ENCODE measurements at places on chromosomes 16 and 17.

DNA sequence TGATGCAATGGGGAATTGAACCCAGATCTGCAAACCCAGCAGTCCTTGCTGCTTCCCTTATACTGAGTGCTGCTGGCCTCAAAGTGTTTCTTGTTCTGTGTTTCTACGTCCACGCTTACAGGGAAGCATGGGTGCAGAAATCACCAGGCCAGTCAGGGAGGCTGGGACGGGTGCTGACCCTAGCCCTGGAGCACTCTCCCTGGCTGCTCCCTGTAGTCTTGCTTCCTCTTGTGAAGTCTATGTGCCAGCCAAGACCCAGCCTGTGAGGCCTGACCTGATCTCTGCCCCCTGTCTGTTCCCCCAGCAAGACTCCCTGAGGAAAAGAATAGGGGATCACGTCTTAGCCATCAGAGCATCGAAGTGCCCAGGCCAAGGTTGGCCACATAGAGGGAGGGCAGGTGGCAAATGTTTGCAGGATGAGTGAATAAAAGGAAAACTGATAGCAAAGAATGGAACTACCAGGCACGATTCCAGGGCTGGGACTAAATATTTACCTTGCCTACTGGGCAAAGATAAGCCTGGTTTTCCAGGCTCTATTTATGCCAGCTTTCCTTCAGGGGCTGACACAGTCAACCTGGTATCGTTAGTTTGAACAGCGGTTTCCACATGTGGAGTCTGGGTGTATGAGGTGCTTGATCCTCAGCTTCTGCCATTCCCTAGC, 41.2 kb upstream of the RHOT1 start:
- no peak for DNase-seq

GRCh38 chr17:27630607-27631410, at the start of gene LGALS9:
Gene LGALS9 (plus strand): TSS chr17:27631188. CDS start chr17:27631266, 78 bp downstream.
- no peak for DNase-seq

DNA sequence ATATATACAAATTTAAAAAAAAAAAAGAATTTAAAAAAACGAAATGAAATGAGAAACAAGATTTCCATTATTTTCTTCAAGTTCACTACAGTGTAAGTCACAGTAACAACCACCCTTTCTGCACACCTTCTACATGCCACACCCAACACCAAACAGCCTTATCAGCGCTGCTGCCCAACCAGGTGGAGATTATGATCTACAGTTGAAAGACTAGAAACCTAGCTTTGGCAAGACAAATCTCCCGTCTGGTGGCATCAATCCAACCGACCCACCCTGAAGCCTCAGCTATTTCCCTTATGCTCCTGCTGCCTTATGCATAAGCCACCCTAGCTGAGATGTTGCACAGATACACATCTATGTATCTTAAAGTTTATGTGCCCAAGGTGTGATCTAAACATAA, 60.8 kb downstream of the PARN start:
- DNase-seq: no peak

- no peak for DNase-seq
Observed at GRCh38 chr16:14365200-14365851, 264.7 kb downstream of the PARN start.

DNA sequence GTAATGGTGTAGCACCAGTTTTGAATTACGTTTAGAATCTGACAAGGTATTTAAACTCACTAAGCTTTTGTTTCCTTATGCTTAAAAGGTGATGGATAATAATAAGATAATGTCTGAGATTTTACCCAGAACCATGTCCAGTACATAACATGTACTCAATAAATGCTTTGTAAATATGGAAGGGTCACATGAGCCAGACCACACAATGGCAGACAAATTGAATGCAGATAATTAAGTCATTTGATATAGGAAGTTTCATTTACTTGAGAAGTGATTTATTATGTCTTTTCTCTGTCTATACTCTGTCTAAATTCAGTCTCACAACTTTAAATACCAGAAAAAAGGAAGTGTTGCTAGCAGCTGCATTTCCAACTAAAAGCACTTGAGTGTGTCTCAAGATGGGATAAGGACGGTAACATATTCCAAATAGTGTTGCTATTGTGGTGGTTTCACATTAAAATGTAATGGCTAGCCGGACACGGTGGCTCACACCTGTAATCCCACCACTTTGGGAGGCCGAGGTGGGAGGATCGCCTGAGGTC, 52.5 kb upstream of the DHX40 start:
- DNase-seq: no peak

GRCh38 chr17:17621254-17621653, 29.7 kb upstream of the PEMT start:
- DNase-seq: no peak

DNA sequence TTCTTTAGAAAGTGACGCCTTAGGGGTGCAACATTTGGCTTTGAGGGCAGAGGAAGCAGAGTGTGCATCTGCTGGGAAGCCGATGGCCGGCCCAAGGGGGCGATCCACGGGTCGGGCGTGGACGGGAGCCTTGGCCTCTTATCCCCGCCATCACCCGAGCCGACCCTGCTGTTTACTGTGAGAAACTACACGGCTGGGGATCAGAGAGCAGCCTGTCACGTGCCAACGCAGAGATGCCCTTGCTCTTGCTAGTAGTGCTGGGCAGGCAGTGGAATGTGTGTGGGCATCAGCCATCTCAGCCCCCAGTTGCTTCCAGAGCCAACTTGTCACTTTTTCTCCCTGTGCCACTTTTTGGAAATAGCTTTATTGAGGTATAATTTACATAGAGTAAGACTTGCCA, 26.7 kb upstream of the ITGB4 start:
- no peak for DNase-seq

- DNase-seq: no peak
Observed at GRCh38 chr17:46854948-46855347, 3.6 kb downstream of the WNT9B start.

DNA sequence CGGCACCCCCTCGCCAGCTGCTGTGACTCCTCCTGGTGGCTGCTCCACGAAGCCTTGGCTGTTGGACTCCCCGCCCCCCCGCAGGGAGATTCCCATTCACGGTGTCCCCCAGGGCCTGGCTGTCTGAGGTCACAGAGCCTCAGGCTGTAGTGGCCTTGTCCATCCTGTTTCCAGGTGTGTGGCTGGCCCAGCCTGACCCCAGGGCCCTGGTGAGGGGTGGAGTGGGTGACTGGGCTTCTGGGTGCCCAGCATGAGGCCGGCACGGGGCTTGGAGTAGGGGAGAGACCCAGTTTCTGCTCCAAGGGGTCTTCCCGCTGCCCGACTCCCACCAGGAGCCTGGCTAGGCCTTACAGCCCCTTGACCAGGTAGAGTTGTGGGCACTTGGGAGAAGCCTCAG, 10.4 kb downstream of the PRSS27 start:
- no peak for DNase-seq

GRCh38 chr17:8465356-8465755, 29.7 kb downstream of the NDEL1 start:
- no peak for DNase-seq

- no peak for DNase-seq
Observed at GRCh38 chr17:72119873-72120641, 763 bp upstream of the SOX9 start.

GRCh38 chr17:55983096-55983495, 170.2 kb upstream of the ANKFN1 start:
- DNase-seq: no peak

GRCh38 chr17:17819561-17819995, 17.2 kb downstream of the SREBF1 start:
- peak; percentile 30 for DNase-seq

DNA sequence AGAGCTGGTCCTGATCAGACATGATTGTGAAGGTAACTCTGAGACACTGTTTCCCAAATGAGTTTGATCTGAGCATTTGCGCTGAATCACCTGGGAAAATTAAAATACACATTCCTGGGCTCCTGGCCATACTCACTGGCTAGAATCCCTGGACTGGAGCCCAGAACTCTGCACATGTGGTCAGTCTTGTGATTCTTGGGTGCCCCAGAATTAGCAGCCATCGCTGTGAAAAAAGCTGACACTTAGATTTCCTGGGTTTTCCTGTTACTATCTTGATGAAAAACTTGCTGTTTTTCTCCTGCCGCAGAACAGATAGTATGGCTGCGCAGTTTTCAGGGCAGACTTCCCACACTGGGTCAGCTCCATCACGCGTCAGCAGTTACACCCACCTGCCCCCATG, 24.6 kb downstream of the NECAB2 start:
- no peak for DNase-seq

- no peak for DNase-seq
Observed at GRCh38 chr16:72798264-72798663, 249.7 kb downstream of the ZFHX3 start.

DNA sequence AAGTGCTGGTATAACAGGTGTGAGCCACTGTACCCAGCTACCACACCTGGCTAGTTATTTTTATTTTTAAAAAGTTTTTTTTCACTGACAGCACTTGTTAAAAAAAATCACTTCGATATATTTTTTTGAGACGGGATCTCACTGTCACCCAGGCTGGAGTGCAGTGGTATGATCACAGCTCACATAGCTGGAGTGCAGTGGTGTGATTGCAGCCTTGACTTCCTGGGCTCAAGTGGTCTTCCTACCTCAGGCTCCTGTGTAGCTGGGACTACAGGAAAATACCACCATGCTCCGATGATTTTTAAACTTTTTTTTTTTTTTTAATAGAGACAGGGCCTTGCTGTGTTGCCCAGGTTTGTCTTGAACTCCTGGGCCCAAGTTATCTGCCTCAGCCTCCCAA, 12.9 kb downstream of the NBR1 start:
- DNase-seq: no peak
